ENCODE measurements at places on chromosomes 7 and 10.

GRCh38 chr10:58486821-58487220 lies 25.9 kb upstream of the BICC1 start:
- no peak for DNase-seq

GRCh38 chr10:6239213-6239991 lies 36.7 kb downstream of the PFKFB3 start:
- peak; percentile 0 for DNase-seq

DNA sequence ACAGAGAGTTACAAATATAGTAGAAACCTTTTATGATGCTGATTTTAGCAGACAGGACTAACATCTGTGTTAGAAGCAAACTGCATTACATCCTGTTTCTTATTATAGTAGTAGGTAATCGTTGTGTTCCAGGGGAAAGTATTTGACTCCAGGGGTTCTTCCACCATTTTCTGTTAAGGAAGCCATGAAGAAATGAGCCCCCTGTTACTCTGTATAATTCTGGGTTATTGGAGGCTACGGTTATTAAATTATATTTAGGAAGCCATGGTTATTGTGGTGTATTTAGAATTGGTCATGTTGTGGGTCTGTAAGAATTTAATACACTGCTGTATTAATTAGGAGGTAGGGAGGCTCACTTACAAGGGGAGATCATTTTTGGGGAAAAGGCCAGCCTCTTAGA lies 175.8 kb upstream of the AGK start:
- no peak for DNase-seq

GRCh38 chr7:34823650-34824258 lies 165.7 kb downstream of the NPSR1 start:
- peak; percentile 64 for DNase-seq

DNA sequence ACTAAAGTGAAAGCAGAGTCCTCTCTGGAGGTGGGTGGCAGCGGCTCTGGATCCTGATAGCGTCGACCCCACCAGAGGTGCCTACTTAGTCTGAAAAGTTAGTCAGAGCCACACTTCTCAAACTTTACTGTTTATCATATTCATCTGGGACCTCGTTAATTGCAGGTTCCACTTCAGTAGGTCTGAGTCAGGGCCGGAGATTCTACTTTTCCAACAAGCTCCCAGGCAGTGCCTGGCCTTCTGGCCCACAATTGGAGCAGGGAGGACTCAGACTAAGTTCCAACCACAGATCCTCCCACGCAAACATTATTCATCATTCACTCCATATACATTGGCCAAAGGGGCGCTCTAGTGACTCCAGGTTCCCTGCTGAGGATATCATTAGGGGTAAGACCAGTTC lies 78.1 kb downstream of the VSTM4 start:
- DNase-seq, result no peak

GRCh38 chr10:33900596-33900995 lies 566.1 kb upstream of the NRP1 start:
- no peak for DNase-seq

DNA sequence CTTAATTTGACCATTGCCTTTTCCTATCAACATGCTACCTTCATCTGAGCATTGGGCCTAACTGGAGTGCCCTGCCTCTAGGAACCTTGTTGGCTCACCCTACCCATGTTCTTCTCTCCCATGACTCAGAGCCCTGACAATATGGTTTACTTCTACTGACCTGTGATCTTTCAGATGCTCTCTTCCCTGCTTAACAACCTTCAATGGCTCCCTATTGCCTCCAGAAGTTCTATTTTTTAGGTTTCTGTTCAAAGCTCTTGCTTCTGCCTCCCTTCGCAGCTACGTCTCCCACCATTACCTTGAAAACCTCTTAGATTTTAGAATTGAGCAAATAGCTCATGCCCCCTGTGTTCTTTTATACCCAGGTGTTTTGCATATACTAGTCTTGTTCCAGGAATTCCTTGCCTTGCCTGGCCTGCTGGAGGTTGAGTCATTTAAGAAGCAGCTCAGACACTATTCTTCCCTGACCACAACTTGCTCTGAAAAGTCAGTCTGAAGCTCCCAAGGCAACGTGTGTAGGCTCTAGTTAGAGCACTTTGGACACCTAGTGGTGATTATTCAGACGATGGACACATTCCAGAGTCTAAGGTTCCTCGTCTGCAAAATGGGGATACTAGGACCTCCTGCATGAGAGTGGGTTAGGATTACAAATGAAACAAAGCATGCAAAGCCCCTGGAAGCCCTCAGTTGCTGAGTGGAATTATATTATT lies 64.4 kb upstream of the EMX2 start:
- DNase-seq, result no peak

DNA sequence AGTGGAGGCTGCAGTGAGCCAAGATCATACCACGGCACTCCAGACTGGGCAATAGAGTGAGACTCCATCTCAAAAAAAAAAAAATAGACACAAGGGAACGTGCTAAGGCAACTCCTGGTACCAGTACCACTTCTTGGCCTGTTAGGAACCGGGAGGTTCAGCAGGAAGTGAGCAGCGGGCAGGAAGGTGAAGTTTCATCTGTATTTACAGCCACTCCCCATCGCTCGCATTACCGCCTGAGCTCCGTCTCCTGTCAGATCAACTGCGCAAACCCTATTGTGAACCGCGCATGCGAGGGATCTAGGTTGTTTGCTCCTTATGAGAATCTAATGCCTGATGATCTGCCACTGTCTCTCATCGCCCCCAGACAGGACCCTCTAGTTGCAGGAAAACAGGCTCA lies 69.9 kb upstream of the FOXK1 start:
- DNase-seq, result no peak

DNA sequence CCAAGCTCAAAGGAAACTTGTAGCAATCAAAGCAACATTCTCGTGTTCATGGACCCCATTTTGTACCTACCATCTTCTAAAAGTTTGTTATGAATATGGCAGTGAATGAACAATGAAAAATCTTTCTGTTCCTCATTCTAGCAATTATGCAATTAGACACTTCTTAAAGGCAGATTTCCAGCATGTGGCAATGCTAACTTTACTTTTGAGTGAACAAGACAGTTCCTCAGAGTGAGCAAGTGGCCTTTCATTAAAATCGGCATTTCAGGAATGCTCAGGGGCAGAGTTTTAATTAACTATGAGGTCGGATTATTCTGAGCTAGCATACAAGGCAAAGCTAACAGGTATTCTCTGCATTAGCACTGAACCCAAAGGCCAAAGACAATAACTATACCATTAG lies 48.4 kb upstream of the NFE2L3 start:
- no peak for DNase-seq

- DNase-seq, result no peak
These were observed 29.3 kb upstream of the TMEM168 start for GRCh38 chr7:112819536-112819935.

DNA sequence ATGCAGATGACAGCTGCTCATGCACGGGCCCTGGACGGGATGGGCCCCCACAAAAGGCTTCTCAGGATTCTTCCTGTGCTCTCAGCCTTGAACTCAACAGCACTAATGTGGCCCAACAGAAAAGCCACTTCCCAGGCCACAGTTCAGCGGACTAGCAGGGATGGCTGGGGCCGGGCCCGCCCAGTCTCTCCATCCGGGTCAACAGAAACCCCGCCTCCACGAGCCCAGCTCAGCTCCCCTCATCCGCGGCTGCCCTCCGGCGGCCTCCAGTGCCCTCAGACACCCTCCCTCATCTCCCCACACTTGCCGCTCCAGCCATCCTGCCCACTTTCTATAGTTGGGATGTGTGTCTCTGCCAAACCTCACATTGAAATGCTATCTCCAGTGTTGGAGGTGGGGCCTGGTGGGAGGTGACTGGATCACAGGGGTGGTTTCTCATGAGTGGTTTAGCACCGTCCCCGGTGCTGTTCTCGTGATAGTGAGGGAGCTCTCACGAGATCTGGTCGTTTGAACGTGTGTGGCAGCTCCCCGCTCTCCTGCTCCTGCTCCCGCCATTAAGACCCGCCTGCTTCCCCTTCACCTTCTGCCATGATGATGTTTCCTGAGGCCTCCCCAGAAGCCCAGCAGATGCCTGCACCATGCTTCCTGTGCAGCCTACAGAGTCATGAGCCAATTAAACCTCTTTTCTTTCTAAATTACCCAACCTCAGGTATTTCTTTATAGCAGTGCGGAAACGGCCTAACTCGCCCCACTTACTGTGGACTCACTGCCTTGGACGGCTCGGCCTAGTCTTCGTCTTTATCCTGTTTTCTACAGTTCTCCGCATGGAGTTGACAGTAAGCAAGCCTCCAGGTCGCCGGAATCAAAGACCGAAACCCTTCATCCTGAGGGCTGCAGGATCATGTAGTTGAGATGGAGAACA lies 169.9 kb upstream of the RNF32 start:
- DNase-seq, result no peak

DNA sequence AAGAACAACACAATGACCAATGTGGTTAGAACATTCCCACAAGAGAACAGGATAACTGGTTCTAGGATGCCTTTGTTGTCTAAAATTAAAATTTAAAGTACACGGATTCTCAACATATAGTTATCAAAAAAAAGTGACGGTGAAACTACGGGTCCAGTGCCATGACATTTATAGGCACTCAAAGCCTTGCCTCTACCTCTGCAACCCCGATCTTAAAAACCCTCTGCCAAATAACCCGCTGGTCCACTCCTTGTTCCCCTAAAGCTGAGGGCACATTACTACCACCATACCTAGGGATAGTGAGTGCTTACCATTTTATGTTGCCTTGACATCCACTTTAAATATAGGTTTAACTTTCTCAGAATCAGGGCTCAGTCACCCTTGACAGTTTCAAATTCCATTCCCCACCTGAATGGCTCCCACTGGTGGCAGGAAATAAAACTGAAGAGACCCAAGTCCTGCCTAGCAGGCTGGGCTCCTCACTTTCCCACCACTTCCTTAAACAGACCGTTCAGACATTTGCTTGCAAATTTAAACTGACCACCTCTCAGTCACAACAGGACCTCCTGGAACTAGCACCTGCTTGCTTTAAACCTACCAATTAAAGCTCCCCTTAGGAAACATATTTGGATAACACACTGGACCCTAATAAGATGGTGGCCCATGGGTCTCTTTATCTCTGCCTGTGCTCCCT lies 169.9 kb upstream of the ASAH2 start:
- no peak for DNase-seq

DNA sequence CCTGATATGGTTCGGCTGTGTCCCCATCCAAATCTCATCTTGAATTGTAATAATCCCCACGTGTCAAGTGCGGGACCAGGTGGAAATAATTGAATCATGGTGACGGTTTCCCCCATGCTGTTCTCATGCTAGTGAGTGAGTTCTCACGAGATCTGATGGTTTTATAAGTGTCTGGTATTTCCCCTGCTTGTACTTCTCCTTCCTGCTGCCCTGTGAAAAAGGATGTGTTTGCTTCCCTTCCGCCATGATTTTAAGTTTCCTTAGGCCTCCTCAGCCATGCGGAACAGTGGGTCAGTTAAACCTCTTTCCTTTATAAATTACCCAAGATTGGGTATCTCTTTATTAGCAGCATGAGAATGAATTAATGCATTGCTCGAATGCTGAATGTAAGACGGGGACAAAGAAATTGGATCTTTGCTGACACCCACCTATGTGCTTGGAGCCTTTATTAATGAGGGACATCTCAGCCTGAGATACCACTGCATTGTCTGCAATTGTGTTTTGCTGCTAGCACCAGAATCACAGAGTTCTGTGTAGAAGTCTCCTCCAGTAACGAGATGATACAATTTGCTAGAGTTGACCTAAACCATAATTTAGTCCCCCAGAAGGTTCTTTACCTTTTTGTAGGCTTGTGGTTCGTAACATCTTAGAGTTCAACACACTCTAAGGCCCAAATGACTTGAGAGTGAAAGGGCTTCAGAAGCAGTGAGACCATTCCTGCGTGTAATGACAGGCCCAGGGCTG lies 28.6 kb downstream of the SLC35B4 start:
- DNase-seq, result no peak

GRCh38 chr10:116733566-116733965 lies 8.8 kb downstream of the HSPA12A start:
- no peak for DNase-seq

DNA sequence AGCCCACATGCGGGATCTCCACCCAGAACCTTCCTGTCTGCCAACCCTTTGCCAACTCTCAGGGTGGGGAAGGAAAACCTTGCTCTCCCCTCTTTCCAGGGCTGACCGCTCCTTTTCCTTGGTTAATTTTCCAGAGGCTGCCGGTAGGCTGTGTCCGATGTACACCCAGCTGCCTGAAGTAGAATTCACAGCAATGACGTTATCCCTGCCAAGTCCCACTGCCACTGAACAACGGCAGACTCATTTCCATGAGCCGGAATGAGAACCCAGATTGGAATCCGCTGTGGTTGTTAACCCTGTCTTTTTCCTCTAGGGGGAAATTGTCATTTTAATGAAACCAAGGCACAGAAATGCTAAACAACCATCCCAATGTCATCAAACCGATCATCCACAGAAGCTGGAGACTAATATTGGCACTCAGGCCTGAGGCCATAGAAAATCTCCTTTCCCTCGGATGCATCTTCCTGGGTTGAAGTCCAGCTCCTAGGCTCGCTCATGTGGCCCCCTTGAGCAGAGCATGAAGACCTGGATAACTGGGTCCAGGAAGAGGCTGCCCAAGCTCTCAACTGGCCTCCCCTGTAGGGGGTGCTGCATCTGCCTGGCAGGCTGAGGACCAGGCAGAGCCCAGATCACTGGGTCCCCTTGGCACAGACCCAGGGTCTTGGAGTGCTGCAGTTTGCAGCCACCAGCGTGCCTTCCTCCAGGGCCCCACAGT lies 30.4 kb downstream of the KLRG2 start:
- no peak for DNase-seq

GRCh38 chr10:88913788-88914187 lies 33.7 kb downstream of the STAMBPL1 start:
- DNase-seq, result peak; percentile 38

GRCh38 chr7:98621573-98622482 lies 4.7 kb downstream of the NPTX2 start:
- no peak for DNase-seq

GRCh38 chr7:75889223-75889825 lies 10.5 kb downstream of the RHBDD2 start:
- no peak for DNase-seq

- no peak for DNase-seq
These were observed 268 bp upstream of the IGFBP3 start for GRCh38 chr7:45921381-45921698.

DNA sequence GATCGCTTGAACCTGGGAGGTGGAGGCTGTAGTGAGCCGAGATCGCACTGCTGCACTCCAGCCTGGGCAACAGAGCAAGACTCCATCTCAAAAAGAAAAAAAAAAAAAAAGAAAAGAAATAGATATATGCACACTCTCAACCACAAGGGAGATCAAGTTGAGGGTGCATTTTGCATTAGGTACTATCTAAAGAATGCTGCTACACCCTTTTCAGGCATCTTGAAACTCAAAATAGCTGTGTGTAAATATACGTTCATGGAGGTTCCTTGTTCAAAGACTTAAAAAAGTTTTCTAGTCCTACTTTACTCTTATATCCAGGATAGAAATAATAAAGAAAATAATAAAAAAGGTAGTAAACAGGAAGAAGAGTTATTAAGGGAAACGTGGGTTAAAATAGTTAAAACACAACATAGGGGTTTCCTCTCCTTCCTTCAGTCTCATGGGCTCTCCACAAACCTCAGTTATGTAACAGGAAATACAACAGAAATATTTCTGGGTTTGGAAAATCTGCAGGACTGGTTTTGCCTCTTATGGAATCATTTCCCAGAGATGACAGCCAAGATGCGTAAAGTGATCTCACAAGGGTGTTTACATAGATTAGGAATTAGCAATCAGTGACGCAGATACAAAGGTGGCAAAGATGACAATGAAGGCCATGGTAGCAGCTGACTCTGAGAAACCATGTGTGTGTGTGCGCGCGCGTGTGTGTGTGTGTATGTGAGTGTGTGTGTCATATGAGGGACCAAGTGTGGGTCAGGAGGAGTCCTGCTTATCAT lies 15.1 kb downstream of the STEAP4 start:
- DNase-seq, result no peak
